ENCODE measurements at places on chromosomes 2 and 18. TPM values are rescaled to one million over a fixed set of nuclear protein-coding genes. Genes with fewer than 3 reads are reported as not detected.

DNA sequence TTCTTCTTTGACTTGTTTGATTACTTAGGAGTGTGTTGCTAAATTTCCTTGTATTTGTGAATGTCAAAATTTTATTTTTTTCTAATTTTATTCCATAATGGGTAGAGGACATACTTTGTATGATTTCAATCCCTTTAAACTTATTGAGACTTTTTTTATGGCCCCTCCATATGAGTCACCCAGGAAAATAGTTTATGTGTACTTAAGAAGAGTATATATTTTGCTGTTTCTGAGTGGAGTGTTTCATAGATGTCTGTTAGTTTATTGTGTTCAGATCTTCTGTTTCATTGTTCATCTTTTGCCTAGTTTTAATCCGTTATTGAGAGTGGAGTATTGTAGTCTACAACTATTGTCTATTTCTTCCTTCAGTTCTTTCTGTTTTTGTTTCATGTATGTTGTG, 81.9 kb downstream of the EPB41L5 start:
- DNase-seq = no peak

DNA sequence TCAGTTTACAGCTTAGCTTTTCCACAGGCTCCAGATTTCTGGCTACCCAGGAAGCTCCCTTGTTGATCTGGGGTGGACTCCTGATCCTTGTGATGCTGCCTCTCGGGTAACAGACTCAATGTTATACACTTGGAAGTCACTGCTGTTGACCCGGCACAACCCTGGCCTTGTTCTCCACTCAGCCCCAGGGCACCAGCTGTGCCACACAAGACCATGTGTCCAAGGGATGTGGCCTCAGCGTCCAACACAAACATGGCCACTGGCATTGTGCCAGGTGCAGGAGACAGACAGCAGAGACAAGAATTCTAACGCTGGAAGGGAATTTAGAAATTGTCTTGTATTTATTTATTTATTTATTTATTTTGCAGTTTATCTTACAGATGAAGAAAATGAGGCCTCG, 39.0 kb upstream of the PPP4R1 start:
- DNase-seq = no peak

DNA sequence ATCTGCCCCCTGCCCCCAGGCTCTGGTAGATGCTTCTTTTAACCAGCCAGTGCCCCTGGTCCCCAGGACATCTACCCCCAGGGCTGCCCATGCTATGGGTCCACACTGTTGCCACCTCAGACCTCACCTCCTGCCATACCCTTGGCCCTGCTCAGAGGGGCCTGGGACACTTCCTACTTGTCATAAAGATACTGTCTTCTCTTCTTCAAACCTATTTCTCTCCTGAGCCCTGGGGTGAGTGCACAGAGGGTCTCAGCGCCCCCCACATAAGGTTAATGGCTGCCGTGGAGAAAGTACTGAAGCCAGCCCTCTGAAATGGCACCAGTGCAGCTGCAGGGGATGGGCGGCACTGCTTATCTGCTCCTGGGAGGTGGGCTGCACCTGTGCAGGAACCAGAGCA, 77.6 kb upstream of the MGAT4A start:
- DNase-seq = no peak

DNA sequence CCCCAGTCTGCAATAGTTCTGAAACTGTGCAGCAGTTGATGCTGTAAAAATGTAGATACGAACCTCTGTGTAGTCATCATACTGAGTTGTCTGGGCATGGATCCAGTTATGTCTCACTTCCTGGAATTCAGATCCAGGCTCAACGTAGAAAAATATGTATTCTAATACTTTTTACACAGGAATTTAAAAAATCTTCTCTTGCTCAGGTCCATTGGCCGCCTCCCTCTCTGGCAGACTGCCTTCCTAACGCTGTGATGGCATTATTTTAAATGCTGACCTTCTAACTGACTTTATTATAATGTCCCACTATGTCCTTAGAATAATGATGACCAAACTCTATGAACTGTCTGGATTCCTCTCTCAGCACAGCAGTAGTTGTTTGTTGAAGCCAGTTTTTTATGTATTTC, 119.6 kb downstream of the FEZ2 start:
- DNase-seq = no peak

DNA sequence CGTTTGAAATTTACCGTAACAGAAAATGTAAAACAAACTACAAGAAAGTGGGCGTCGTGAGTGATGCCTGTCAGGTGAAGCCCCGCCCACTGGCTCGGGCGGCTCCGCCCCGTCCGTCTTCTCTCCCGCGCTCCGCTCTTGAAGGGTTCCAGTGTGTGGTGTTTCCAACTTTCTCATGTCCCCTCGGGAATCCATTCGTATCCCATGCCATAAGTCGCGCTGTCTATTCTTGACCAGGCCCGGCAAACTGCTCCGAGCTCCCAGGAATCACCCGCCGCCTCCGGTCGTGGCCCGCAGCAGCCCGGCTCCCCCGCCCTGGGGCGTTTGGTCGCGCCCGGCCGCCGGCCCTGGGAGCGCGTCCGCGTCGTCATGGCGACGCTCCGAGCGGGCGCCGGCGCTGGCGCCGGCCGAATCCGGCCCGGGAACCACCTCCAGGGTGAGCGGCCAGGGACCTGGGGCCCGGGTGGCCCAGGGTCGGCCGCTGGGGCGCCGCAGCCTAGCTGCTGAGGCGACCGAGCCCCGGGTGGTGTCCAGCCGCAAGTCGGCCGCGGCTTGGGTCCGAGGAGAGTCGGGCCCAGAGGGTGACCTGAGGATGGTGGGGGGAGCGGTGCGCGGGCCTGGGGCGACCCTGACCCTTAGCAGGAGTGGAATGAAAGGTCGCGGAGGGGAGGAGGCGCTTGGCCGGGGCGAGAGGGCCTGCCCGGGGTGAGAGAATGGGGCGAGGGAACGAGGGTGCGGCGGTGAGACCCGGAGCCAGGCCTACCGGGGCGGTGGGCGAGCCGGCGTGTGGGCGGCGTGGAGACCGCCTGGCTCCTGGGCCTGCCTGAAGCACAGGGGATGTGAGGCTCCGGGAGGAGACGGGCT, at the start of gene CFAP221:
Gene CFAP221, plus strand, starts transcription at position 375 of the 864 bp plus-strand sequence. CDS start 1,683 bp downstream, outside the sequence.
- peak; percentile 71 for DNase-seq

DNA sequence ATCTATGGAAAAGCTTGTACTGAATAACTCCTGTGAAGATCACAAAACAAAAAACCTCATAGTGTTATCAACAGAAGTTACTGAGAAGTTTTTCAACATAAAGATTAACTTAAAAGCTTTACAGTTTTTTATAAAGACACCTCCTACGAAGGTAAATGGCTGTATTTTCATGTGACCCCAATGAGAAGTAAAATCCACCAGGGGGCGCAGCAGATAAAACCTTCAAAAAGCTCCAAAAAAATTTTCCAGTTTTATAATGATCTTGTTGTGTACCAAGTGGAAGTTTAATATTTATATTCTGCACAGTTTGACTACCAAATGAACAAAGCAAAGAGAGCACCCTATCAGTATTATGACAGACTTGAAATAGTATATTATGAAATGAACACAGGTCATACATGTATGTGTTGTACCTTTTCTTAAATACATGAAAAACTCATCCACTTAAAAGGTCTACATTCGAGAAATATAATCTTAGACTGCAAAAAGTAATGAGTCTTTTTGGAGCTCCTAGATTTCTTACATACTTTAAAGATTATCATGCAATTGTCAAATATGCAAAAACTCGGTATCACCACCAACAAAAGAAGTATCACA, 38.5 kb downstream of the PNO1 start:
- no peak for DNase-seq

ANKRD30B gene
- 0.24 TPM for polyA plus RNA-seq

SLC5A7 gene
- polyA plus RNA-seq = 1.1 TPM

SEPTIN2 gene
- polyA plus RNA-seq = 620 TPM

Measured in right renal pelvis (tissue), 4 donors.